ENCODE measurements at places on chromosomes 3 and 15. TPM values are rescaled to one million over a fixed set of nuclear protein-coding genes. Genes with fewer than 3 reads are reported as not detected.

The SPESP1 gene
- total RNA-seq = 3.0 TPM

- DNase-seq = no peak
These were observed 74.0 kb downstream of the UBE2E2 start for GRCh38 chr3:23276913-23277658.

DNA sequence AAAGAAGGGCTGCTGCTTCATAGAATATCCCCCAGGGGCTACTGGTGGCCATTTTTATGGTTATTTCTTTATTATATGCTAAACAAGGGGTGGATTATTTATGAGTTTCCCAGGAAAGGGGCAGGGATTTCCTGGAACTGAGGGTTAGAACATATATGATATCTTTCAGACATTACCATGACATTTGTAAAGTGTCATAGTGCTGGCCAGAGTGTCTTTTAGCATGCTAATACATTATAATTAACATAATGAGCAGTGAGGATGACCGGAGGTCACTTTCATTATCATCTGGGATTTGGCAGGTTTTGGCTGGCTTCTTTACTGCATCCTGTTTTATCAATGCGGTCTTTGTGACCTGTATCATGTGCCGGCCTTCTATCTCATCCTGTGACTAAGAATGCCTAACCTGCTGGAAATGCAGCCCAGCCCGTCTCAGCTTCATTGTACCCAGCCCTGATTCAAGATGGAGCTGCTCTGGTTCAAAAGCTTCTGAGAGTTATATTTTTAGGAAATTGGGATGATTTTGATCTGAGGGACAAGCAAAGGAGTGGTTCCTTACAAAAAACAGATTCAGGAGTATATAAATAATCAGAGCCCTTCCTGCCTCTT lies 9.1 kb upstream of the ZBTB20 start:
- no peak for DNase-seq

The ZNF80 gene
- total RNA-seq = not detected

The DCLK3 gene
- under 0.01 TPM for total RNA-seq

The HYAL1 gene
- 2.6 TPM for total RNA-seq

DNA sequence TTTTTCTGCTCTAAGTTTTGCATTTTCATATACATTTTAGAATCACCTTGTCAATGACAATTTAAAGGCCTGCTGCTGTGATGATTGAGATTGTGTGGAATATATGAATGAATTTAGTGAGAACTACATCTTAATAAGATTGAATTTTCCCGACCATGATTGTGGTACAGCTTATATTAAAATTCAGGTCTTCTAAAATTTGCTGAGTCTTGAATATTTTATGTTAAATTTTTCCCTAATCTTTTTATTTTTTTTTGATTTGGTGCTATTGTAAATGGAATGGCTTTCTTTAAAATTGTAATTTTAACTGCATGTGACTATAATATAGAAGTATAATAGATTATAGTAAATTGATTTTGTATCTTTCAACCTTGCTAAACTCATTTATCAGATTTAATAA lies 172.1 kb downstream of the IL1RAP start:
- no peak for DNase-seq

- DNase-seq = peak; percentile 78
These were observed at the start of gene PRKCD for GRCh38 chr3:53160660-53161449. PRKCD (plus strand) TSS chr3:53161209; CDS start chr3:53178423, 17,214 bp downstream.

DNA sequence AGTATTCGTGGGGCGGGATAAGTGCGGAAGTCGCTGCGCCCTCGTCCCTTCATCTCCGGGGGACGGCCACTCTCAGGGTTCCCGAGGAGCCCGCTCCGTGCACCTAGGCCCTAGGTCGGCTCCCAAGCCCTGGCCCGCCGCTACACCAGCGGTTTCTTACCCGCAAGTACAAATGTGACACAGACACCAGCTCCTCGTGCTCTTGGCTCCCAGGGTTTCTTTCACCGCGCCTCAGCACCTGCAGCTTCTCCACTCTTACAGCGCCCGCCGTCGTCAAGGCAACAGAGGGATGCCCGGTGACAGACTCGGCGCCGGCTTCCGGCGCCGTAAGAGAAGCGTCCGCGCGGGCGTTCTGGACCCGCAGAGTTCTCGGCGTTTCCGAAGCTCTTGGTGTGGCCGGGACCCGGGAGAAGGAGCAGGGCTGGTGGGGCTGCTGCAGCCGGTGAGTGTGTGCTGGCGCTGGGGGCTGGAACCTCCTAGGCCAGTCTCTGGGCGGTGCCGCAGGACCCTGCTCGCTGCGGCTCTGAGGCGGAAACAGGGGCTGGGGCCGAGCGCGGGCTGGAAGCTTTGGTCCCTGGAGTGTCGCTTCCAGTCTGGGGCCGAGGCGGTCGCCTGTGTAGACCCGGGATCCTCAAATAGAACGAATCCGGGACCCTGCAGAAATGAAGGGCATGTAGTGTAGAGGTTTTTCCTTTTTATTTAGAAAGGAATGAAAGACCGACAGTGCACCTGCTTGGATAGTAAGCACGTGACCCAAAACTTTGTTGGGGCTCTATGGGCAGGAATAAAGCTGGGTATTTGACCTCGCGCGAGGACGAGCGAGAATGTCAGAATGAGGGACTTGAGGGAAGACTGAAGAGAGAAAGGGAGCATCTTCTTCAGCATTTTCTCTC lies 155.4 kb upstream of the GOLGA6L4 start:
- peak; percentile 10 for DNase-seq

GRCh38 chr3:10204921-10205320 lies 40.2 kb downstream of the IRAK2 start:
- DNase-seq = no peak

GRCh38 chr3:122101646-122102045 lies 46.5 kb downstream of the CD86 start:
- DNase-seq = peak; percentile 68

DNA sequence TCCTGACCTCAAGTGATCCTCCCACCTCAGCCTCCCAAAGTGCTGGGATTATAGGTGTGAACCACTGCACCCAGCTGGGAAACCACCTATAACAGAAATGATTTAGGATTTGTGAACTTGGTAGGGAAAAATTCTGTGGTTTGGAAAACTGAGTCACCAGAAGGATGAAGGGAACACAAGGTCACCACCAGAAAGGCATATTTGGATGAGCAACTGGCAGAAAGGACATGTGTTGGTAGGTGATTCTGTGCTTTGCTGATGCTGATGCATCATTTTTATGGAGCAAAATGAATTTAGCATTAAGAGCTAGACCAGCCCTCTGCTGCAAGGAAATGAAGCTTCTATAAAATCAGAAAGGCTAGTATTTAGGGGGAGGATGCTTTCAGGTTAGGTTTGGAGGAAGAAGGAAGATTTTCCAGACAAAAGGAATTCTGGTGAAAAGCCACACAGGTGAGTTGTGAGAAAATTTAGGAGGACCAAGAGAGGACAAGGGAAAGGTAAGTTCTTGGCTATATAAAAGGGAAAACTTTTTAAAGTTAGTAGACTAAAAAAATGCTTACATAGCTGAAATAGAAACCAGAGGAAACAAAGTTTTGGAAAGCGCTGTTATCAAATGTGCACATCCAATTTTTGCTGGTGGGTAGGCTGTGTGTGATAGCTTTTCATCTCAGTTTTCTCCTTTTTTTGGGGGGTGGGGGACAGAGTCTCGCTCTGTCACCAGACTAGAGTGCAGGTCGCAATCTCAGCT lies 3.6 kb downstream of the PXK start:
- peak; percentile 81 for DNase-seq

DNA sequence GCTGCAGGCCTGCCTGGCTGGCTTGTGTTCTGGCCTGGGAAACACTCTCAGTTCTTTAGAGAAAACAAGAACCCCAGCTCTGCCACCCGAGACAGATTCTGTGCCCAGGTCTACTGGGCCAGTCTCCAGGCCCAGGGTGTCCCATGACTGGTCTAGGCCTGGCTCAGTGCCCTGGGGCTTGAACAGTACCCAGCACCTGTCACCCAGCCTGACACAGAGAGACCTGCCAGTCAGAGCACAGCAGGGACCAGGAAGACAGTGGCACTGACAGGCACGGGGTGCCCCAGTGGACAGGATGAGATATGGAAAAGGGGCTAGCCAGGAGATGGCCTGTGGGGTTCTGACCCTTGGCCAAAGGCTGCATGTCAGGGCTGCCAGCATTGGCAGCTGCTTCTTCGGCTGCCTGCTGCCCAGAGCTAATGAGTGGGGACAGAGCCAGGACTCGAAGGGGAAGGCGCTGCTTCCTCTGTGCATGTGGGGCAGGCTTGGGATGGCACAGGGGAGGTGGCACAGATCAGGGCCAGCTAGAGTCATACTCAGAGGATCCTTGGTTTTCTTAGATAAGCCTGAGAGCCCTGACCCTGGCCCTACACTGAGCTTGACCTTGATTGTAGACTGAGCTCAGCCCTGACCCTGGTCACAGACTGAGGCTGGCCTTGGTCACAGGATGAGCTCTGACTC lies 15.1 kb downstream of the CCDC33 start:
- no peak for DNase-seq

The PHLDB2 gene
- total RNA-seq = 82.1 TPM

The SLC51A gene
- not detected for total RNA-seq

DNA sequence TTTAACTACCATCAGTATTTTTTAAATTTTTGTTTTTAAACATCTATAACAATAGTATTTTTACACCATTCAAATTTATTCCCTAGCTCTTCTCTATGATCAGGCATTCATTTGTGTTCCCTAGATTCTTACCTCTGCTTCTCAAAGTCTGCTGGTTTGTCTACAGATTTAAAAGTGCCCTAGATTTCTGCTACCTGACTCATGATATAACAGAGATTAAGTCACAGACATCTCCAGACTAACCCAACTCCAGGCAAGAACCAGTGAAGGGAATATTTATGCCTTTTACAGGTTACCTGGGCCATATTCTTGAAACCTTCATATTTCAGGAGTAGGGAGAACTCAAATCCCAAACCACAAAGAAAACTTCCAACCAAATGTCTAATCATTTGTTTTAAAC lies 38.8 kb downstream of the ADAM10 start:
- DNase-seq = no peak

The VGLL3 gene
- 223 TPM for total RNA-seq

DNA sequence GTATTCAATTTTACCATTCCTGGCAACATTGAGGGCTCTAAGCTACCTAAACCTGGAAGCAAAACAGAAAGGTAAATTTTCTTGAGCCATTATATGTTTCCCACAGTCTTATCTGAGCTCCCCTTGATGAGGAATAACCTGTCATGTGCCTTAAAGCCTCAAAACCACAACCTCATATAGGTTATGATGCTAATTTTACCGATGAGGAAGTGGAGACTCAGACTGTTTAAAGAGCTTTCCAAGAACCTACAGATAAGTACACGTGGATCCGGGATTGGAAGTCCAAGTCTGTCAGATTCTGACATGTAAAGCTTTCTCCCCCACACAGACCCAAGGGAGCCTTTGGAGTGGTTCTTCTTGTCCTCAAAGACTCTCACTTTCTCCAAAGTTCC lies 140.5 kb downstream of the SEMA6D start:
- DNase-seq = no peak

- no peak for DNase-seq
These were observed 171.8 kb downstream of the SMAD6 start for GRCh38 chr15:66873856-66874255.

The POPDC2 gene
- total RNA-seq = 1.3 TPM

GRCh38 chr3:196097373-196098154 lies 15.7 kb upstream of the TFRC start:
- no peak for DNase-seq

The MNS1 gene
- 0.43 TPM for total RNA-seq

DNA sequence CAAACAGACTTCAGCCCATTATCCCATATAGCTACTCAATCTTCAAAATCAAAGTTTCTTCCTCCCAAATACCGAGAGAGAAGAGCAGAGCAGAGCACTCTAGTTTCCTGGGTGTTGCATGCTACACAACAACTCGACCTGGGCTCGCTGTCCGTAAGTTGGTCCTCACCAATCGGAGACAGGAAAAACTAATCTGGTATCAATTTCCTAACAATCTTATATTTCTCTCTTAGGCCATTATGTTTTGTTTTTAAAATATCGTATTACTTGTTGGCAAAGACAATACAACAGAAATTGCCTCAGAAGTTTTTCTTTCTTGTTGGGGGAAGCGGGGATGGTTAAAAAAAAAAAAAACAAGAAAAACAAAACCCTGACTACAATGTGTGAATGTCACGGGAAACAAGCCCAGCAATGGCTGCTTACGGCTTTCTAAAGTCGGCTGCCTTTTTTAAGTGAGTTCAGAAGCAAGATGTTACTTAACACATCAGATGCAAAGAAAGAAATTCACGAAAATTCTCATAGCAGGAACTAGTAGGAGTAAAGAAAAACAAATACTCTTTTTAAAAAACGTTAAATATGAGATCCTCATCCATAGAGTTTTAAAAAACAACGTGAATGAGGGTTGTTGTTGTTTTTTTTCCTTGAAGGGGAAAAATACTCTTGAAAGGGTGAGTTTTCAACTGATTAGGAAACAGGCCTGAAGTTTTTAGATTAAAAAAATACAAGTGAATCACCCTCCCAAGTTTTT lies 1.9 kb downstream of the VGLL4 start:
- peak; percentile 83 for DNase-seq

The RLBP1 gene
- total RNA-seq = not detected

DNA sequence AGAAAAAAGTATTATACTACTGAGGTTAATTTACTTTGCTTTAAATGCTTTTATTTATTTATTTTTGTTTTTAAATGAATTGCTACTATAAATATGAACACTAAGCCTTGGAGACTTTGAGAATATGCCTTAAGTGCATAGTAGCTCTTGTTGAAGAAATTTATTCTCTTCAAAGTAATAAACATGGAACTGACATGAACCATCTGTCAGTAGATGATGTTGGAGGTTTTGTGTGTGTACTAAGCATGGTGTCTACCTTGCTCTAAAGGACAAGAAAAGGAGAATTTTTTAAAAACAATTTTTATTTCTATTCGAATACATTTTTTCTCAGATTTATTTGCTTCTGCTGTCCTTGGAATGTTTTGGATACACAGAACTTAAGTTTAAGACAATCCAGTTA lies 81.1 kb upstream of the PDZRN3 start:
- DNase-seq = no peak

- DNase-seq = no peak
These were observed 310.9 kb downstream of the MFSD1 start for GRCh38 chr3:159112724-159113123.

The FOXL2NB gene
- 101 TPM for total RNA-seq

DNA sequence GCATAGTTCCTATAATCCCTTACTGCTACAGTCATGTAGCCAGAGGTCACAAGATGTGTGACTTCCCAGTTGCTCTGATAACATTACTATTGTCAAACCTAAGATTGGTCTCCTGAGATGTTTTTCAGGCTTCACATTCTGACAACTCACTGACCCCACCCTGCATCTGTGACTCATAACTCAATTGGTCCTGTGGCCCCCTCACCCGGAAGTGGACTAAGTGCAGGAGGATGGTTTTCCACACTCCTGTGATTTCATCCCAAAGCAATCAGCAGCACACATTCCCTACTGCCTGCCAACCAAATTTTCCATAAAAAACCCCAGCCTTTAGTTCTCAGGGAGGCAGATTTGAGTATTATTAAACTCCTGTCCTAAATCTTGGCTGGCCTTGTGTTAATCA lies 564.9 kb upstream of the ZNF385D start:
- DNase-seq = no peak

GRCh38 chr3:111901637-111902036 lies 42.6 kb downstream of the PHLDB2 start:
- no peak for DNase-seq

The SERPINI1 gene
- total RNA-seq = 2.6 TPM

The CFAP100 gene
- total RNA-seq = not detected

GRCh38 chr3:60617188-60617587 lies 634.1 kb downstream of the FHIT start:
- DNase-seq = no peak

The CCDC39 gene
- total RNA-seq = under 0.01 TPM

The TMF1 gene
- total RNA-seq = 45.1 TPM

- peak; percentile 21 for DNase-seq
These were observed 57.7 kb downstream of the SEMA5B start for GRCh38 chr3:122969585-122970469.

- DNase-seq = peak; percentile 41
These were observed 1026.0 kb downstream of the TUSC7 start for GRCh38 chr3:117735481-117736101.
